Gastroesophageal sphincter (tissue), 4 donors: ENCODE measurements at places on chromosomes 4 and X. TPM values are rescaled to one million over a fixed set of nuclear protein-coding genes. Genes with fewer than 3 reads are reported as not detected.

DNA sequence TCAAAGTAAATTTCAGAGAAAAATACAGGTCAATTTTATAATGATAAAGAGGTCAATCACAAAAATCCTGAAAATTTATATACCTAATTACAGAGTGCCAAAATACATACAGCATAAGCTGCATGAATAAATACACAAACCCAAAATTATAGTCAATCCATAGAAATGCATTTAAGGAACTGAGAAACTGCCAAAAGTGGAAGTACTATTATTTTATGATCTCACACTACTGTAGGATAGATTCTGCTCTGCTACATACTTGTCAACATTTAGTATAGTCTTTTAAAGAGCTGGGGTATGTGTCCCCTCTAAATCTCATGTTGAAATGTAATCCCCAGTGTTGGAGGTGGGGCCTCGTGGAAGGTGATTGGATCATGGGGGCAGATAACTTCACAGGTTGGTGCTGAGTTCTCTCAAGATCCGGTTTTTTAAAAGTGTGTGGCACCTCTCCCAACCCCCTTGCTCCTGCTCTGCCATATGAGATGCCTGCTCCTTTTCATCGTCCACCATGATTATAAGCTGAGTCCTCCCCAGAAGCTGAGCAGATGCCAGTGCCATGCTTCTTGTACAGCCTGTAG is 31.8 kb downstream of the CHIC2 start:
- no peak for ATAC-seq

GRCh38 chr4:24224446-24224845 is 334.6 kb upstream of the PPARGC1A start:
- ATAC-seq = no peak

Gene ARX
- not detected for total RNA-seq

DNA sequence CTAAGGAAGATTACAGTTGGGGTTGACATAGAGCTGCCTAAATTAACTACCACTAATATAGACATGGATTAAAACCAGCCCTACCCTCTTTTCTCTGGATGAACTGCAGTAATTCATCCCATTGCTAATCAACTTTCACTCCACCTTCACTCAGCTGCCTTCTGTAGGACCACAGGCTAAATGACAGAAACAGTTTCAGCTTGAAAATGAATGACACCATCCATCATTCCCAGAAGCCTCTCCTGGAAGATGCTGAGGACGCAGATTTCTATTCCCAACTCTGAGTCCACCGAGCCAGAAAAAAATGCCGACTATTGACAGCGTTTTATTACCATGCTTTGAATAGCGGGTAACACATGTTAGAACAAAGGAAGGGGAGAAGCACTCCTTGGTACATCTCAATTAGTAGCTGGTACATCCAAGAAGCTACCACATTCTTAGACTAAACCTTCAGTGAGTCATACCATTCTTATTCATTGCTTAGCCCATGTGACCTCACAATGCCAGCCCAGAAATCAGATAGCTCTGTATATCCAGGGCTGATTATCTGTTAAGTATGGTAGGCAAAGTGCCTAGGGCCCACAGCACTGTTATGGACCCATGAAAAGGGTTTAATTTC is 25.3 kb downstream of the DCX start:
- no peak for ATAC-seq

DNA sequence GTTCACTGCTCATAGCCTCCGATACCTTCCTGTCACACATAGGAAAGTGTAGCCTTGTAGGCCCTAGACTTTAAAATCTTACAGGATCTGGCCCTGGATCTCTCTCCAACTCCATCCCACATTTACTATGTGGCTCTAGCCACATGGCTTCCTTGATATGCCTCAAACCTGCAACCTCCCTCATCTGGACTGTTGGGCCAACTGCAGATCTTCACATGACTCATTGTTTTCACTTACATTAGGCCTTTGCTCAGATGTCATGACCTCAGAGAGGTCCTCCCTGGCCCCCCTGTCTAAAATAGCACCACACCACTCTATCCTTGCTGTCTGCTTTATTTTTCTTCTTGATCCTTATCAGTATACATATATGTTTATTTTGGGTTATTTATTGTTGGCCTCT is 8.1 kb upstream of the NR0B1 start:
- no peak for ATAC-seq

DNA sequence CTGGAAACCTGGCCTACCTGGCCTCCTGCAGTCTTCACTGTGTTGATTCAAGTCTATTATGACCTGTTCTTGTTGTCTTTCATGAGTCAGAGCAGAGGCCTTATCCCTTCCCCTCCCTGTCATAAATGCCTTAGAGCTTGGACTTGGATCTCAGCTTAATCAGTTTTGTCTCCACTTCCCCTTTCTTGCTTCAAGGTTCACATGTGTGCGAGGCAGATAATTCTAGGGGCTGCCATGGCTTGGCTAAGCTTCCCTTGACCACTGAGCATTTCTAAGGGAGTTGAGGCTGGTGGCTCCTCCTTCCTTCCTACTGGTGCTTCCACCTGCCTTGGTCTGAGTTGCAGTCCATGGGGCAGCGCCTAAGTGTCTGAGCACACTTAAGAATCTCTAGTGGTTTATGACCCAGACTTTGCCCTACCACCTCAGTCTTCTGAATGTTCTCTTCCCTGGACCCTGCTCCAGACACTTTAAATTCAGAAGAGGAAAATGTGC is 1.7 kb upstream of the HEPH start:
- ATAC-seq = no peak

- ATAC-seq = no peak
These were observed 252.6 kb downstream of the BANK1 start for GRCh38 chr4:102042871-102043802.

- no peak for ATAC-seq
These were observed 34.1 kb downstream of the ADH5 start for GRCh38 chr4:99054428-99054994.

DNA sequence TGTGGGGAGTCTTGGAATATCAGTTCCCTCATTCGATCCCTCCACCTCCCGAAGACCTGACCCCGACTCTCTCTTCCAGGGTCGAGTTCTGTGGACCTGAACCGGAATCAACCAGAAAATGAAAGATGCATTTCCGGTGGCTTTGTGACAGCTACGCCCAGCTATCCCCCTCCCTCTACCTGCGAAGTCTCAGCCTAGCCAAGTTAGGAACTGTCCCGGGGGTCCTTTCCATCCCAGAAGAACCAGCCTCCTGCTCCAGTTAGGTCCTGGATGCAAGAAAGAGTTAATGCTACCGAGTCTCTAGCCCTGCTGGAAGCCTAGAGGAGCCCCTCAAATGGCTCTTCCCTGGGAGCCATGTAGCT is 13.4 kb upstream of the ETDC start:
- peak; percentile 10 for ATAC-seq

Gene SPRY1
- total RNA-seq = 118 TPM

GRCh38 chr4:113968473-113968872 is 11.0 kb downstream of the ARSJ start:
- ATAC-seq = peak; percentile 25

- no peak for ATAC-seq
These were observed 87.1 kb upstream of the DDX53 start for GRCh38 chrX:22912616-22913015.

Gene ESX1
- total RNA-seq = not detected

Gene ARHGAP36
- not detected for total RNA-seq

GRCh38 chrX:16476009-16476408 is 173.9 kb upstream of the S100G start:
- ATAC-seq = no peak
